GM04503 (cell line): ENCODE measurements at places on chromosomes 4 and X.
A peak's percentile ranks its signal among the peaks of the same experiment; 100 is the strongest.

GRCh38 chrX:104270916-104271512 lies 16.3 kb upstream of the ESX1 start:
- no peak for DNase-seq

GRCh38 chr4:14323191-14323590 lies 679.1 kb upstream of the CPEB2 start:
- no peak for DNase-seq

DNA sequence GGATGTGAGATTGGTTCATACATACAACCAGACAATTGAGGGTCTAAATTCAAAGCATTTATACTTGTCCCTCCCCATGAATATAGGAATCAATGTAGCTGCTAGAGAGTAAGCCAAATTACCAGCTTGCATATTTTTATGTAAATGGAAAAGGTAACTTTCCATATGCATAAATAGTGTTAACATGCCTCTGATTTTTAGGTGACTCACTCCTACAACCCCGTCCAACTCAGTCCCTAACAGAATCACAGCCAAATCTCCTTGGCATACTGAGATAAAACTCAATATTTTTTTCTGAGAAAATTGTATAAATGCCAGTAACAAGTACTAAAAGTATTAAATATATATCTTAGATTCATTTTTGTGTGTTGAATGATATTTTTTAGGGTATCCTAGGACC lies 67.2 kb downstream of the INPP4B start:
- DNase-seq: no peak

- DNase-seq: peak; percentile 68
Observed at GRCh38 chr4:110163327-110164069, 34.9 kb downstream of the ELOVL6 start.

- no peak for DNase-seq
Observed at GRCh38 chr4:3021627-3022026, 52.7 kb downstream of the HTT-AS start.

DNA sequence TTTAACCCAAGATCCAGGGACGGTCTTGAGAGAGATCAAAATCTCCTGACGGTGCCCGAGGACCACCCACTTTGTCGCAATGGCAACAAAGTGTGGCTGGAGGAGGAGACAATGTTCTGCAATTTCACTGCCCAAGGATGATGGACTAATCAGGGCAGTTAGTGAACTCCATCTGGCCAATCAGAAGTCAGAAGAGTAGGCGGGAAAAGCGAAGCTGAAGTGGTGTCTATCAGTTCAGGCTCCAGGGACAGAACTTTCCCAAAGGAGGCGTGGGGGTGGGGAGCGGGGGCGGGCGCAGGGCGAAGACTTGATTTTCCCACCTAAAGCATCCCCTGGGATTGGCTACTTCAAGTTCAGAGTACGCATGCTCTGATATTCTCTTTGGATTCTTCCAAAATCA lies 25.6 kb downstream of the SPACA5B start:
- DNase-seq: no peak

DNA sequence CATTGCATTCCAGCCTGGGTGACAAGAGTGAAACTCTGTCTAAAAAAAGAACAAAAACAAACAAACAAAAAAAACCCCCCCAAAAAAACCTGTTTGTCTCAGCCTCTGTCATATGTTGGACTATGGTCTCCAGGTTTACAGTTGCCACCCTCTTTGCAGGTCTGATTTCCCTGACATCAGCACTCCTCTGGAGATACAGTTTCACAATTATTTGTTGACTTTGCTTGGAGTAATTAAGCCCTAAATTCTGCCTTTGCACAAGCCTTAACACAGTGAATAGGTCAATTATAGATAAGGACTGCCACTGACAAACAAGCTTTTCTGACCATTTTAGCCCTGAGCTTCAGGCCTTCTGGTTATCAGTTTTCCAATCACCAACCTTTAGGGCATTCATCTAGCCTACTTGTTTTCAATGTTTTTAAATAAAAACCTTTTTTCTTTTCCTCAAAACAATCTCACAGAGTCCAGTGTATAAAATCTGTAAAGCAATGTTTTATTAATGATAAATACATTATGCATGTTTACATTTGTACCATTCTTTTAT lies 20.4 kb upstream of the MAPK10 start:
- DNase-seq: no peak

DNA sequence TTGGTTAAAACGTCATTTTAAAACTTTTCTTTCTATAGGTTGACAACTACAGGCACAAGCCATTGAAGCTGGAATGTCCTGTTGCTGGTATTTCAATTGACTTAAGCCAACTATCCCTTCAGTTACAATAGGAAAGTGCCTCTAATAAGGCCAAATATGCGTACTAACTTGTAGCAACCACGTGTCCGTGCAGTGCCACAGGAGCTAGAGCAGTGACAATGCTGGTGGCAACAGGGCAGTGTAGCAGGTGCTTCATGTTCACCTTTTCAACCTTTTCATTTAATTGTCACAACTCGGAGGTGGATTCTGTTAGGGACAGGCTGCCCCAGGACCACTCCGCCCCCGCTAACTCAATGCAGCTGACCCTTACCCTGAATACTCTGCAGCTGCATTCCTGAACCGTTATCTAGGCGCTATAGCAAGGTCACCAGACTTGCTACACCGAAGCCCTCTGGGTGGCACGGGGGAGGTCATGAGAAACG lies 37.7 kb downstream of the ERVMER34-1 start:
- no peak for DNase-seq

GRCh38 chr4:77044461-77045150 lies 31.2 kb downstream of the CCNI start:
- no peak for DNase-seq

- DNase-seq: no peak
Observed at GRCh38 chrX:150543230-150544155, 24.9 kb upstream of the MTM1 start.

- no peak for DNase-seq
Observed at GRCh38 chrX:8358302-8358701, 106.3 kb upstream of the VCX3B start.

- DNase-seq: no peak
Observed at GRCh38 chr4:37567836-37568235, 118.3 kb downstream of the RELL1 start.

DNA sequence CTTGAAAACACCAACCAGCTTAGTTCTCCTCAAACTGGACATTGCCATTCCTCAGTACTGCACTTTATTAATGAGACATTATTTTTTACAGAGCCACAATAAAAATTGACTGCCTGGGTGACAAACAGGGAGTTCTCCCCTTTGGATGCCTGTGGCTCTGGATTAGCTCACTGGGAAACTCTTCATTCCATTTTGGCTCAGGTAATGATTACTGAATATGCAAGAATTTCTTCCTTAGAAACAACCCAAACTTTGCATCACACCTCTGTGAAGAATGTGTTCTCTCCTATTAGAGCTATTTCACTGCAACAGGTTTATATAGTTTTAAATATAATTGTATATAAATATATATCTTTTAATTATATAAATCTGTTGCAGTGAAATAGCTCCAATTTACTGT lies 2065.8 kb downstream of the ARAP2 start:
- no peak for DNase-seq

DNA sequence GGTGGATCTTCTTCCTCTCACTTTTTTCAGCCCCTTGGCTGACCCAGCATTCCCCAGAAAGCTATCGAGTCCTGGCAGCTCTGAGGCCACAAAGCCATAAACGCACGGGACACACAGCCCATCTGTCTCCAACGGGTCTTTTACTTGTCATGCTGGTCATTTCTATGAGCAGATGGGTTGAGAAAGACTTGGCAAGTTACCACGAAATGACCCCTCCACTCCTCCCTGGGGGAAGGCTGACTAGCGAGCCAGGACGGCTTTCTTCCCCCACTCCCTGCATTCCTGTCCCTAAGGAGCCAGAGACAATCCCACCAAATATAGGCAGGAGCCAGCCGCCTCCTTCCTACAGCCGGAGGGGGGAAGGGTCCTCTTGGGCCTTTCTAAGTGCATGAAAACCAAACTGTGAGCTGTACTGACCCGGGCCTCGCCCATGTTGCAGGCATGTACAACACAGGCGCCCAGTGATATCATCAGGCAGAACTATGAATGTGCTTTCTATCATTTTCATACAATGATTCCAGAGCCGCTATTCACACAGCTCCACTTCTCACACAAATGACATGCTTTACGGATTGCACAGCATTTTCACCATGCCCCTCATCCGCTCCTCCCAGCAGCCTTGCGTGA lies 28.6 kb downstream of the AFAP1 start:
- DNase-seq: peak; percentile 78

DNA sequence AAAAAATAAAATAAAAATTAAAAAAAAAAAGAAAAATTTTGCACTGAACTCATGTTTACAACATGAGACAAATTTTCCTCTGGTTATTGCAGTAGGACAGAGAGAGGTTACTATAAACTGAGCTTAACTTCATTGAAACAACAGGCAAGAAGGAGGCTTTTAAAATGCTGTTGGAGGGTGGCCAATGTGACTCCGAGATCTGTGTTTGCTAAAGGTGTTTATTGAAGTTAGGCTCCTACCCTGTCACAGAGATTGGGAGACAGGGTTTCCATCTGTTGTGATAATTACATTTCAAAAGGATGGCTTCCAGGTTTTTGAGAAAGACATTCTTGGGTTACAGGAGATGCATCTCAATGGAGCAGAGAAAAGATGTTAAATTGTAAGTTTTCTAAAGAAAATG lies 370.5 kb upstream of the HS3ST1 start:
- DNase-seq: no peak

DNA sequence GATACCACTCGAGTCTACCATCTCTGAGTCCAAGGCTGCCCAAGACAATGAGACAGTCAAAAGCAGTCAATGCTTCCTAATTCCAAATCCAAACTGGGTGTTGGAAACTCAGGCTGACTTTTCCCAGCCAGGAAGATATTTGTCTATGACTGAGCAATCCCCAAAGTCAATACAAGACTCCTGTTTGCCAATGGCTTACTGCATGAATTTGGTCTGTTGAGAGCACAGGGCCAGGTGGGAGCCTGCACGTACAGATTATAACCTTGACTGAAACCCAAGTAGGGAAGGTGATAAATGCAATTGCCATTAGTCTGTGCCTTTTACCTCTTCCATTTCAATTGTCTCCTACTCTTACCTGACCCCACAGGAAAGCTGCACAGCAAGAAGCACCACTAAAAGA lies 72.6 kb upstream of the PPARGC1A start:
- DNase-seq: no peak

- peak; percentile 95 for DNase-seq
Observed at GRCh38 chr4:99300934-99301333, 10.1 kb upstream of the ADH1A start.

GRCh38 chr4:41257257-41257901 lies 651 bp downstream of the UCHL1 start:
- no peak for DNase-seq

DNA sequence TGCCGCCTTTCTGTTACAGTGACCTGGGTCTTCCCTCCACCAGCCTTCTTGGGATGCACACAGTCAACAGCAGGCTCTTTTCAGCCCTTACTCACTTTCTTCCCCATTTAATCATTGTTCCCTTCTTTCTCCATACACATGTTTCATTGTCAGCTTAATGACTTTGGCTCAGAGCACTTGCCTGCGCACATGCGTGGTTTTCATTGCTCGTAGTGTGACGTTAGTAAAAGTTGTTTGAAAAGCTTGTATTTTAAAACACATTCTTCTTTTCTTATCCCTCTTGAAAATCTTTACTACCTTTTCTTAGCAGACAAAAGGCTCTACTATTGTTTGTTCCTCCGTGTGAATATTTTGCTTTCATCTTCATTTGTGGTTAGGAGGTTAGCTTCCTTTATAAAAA lies 19.7 kb upstream of the SCOC start:
- no peak for DNase-seq

- no peak for DNase-seq
Observed at GRCh38 chr4:17358241-17358640, 153.6 kb downstream of the QDPR start.

- DNase-seq: no peak
Observed at GRCh38 chr4:153649572-153649991, 34.5 kb upstream of the TLR2 start.

GRCh38 chr4:41285202-41285863 lies 28.6 kb downstream of the UCHL1 start:
- DNase-seq: no peak

DNA sequence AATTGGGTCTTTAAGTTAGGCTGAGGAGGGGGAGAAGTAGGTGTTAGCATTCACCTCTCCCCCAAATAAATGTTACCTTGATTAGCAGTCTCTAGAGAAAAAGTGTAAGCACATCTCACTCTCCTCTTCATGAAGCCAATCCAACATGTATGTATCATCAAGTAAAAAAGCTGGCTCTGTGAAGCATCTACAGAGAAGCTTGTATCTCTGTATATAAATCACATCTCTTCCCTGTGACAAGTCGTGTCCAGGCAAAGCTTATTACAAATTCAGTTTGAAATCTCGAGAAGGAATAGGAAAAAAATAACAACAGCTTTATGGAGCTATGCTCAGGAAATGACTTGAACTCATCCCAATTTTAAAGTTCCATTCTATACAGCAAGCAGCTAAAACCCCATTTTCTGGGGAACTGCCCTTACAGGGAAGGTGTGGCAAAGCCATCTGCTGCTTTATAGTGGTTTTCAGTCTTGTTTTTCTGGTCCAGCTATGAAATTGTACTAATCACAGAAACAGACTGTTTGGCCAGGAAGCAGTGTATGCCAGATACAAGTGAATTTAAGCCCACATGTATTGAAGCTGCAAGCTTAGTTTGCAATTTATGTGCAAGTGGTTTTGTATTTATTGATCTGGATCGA lies 313.3 kb upstream of the NOCT start:
- no peak for DNase-seq

DNA sequence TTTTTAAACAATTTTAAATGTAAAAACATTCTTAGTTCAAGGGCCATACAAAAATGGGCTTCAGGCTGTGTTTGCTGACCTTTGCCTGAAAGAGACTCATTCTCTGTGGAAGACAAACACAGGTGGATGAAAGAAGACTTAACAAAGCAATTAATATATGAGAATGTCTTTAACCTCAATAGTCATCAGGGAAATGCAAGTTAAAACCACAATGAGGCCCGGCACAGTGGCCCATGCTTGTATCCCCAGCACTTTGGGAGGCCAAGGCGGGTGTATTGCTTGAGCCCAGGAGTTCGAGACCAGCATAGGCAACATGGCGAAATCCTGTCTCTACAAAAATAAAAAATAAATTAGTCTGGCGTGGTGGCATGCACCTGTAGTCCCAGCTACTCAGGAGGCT lies 7.1 kb upstream of the SMARCA1 start:
- DNase-seq: no peak

DNA sequence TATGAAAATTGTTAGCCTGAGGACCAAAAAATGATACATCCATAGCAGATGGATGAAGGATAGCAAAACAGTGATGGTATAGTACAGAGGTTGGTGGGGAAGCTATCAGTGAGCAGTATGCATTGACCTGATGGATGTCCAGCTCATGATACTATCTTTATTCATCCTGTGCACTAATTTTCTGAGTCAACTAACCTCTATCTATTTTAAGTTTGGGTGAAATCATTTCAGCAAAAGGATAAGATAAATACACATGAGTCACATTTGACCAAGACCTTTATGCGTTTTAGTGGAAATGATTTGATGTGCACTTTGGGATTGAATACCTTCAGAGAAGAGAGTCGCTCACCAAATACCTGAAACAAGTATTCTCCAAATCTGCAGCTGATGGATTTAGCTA lies 351.0 kb upstream of the NR3C2 start:
- no peak for DNase-seq

- no peak for DNase-seq
Observed at GRCh38 chr4:11230866-11231265, 197.8 kb downstream of the HS3ST1 start.

GRCh38 chrX:125622899-125623298 lies 303.2 kb downstream of the TEX13C start:
- no peak for DNase-seq
